ENCODE measurements at places on chromosomes 5 and 9.

DNA sequence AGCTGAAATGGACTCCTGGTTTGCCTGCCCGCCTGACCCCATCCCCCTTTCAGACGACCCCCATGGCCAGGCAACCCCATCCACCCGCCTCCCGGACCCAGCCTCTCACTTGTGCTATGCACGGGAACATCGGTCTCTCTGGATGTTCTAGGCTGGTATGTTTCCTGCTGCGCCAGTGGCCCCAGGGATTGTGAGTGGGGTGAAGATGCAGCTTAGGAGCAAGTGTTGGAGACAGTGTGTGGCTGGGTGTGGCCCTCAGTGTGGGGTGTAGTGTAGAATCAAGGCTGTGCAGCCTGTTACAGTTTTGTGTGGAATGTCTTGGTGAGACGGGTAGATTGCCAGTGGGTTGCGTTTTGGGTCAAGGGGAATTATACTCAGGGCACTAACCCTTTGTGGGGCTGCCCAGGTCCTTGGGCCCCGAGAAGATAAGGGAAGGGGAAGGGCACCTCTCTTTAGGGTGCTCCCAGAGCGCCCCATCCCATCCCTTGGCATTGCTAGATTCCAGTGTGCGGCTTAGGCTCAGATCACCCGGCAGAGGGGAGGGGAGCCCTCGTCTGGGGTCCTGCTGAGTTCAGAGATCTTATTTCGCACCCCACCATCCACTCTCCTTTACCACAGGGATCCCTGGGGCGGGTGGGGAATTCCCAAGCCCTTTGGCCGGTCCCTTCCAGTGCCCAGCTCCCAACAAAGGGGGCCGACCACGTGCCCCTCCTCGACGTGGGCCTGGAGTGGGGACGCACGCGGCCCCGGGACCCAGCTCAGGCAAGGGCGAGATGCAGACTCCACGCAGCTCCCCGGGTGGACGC, 4.6 kb downstream of the IER5L start:
- DNase-seq, result no peak

DNA sequence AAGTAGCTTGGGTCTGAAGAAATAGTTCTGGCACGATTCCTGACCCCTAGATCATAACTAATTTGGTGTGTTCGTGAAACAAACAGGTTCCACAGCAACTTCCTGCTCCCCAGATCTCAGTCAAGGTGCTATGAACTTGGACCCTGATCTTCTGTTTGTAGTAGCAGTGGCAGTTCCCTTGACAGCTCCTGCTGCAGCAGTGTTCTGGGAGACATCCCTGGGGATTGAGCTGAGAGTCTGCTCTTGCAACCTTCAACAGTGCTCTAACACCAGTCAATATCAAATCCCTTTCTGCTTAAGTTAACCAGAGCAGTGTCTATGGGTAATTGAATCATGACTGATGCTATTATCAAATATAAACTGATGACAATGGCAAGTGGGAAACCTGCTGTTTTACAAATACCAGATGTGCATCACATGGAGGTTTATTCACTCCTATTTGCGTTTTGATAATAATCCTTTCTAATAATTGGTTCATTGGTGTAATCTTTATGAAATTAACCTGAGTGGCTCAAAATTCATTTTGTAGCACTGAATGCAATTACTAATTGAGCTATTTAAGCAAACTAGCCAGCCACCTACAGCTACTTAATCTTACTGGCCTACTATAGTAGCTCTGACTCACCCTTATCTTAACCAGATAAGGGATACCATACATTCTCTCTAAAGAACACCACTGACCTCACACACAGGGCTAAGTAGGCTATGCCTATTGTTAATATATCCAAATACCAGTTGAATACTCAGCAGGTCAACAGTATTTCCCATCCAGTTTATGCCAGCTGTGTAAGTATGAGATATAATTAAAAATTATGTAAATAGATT, 21.9 kb downstream of the KDM4C start:
- no peak for DNase-seq

- no peak for DNase-seq
Observed at GRCh38 chr9:35136866-35137265, 21.2 kb upstream of the ATOSB start.

- DNase-seq, result no peak
Observed at GRCh38 chr9:17854487-17854886, 275.6 kb downstream of the SH3GL2 start.

GRCh38 chr9:107703651-107704050, 214.1 kb upstream of the KLF4 start:
- no peak for DNase-seq

Measured in SIG-M5 (cell line).